Activated CD4-positive, alpha-beta T cell treated with anti-CD3 and anti-CD28 coated beads, Interleukin-2, amount 50 U/mL, for 1 hour (primary cell): ENCODE measurements at places on chromosomes 11 and 22.

DNA sequence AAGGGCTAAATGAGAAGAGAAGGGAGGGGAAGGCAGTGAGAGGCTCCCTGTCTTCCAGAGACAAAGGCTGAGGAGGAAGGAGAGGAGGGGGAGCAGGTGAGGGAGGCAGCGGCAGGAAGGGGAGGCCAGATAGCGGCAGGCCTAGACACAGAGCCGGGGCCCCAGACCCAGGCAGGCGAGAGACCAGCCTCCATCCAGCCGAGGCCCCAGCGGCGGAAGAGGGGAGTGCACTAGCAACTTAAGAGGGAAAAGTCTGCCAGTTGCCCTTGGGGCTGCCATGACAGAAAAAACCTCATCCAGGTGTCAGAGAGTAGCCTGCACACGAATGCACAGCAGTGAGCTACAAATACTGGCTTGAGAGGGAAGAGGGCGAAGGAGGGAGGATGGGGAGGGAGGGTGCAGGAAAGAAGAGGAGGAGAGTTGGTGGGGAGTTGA lies 46.7 kb downstream of the IGLL1 start:
- peak; percentile 23 for DNase-seq

- peak; percentile 80 for DNase-seq
These were observed 12.1 kb downstream of the LRFN4 start for GRCh38 chr11:66868726-66869566.

GRCh38 chr11:130165601-130166456 lies 6.2 kb downstream of the ST14 start:
- no peak for DNase-seq

DNA sequence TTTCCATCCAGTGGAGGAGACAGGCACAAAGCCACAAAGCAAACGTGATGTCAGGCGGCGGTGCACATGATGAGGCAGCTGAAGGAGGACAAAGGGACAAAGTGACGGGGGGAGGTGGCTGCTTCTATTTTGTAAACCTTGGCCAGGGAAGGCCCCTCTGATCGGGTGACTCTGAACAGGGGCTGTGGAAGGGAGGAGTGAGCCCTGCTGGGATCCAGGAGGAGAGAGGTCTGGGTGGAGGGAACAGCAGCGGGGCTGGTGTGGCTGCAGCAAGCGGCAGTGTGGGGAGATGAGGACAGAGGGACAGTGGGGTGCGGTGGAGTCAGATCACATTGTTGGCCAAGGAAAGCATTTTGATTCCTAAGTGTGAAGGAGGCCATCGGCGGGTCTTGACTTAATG lies 36.7 kb downstream of the SHISAL1 start:
- DNase-seq: no peak

- no peak for DNase-seq
These were observed 25.2 kb upstream of the MICALL1 start for GRCh38 chr22:37880668-37881440.
